ENCODE measurements at places on chromosomes 1 and 21.

- DNase-seq = no peak
Measured at GRCh38 chr1:26996665-26997064, 3.2 kb downstream of the TRNP1 start.

DNA sequence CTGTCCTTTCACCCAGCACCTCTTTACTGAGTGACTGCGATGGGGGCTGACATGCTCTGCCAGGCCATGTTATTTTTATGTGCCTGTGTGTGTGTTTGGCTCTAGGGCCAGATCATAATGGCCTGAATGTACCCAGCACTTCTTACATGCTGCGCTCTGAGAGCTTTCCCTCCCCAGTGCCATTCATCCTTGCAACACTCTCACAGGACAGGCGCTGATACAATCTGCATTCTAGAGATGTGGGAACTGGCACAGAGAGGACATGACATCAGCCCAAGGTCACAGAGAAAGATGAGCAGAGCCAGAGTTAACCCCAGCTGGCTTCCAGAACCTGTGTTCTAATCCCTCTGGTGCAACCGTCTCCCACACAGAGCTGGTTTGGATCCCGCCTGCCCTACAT, 54.5 kb downstream of the ARHGEF10L start:
- DNase-seq = no peak

GRCh38 chr1:24351247-24351646, 32.1 kb downstream of the GRHL3 start:
- no peak for DNase-seq

- no peak for DNase-seq
Measured at GRCh38 chr1:241275226-241275625, 81.8 kb downstream of the RGS7 start.

- DNase-seq = no peak
Measured at GRCh38 chr21:33380483-33380998, 22.7 kb upstream of the IFNGR2 start.

DNA sequence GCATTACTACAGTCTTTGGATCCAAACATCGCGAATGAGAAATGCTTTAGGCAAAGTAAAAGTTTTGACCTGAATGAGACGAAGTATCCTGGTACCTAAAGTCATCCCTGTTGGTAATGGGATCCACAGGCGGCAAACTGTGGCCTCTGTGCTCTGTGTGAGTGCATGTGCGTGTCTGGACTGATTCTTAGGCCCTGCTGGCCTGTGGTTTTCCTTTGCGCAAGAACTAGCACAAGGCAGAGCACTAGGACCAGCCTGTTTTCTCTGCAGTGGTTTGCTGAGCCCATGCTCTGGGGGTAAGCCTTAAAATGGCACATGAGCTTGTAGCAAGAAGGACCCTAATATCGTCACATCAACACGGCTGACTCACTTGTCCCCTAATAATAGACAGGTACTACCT, 251.2 kb downstream of the DSCAM start:
- no peak for DNase-seq

DNA sequence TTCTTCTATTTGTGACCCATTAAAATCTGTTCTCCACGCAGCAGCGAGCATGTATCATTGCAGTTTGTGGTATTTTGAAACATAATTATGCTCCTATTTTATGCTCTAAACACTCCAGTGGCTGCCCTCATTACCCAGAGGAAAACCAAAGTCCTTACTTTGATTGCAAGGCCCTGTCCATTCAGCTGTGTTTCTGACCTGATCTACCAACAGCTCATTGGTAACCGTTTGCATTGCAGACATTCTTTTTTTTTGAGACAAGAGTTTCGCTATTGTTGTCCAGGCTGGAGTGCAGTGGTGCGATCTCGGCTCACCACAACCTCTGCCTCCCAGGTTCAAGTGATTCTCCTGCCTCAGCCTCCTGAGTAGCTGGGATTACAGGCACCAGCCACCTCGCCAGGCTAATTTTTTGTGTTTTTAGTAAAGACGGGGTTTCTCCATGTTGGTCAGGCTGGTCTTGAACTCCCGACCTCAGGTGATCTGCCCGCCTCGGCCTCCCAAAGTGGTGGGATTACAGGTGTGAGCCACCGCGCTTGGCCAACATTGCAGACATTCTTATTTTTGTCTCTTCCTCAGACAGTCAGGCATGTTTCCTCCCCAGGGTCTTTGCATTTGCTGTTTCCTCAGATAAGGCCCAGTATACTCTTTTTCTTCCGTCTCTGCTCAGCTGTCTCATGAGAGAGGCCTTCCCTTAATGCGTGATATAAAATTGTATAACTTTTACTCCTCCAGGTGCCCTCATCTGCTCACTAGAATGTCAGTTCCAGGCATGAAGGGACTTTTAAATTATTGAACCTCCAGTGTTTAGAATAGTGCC, 32.5 kb downstream of the THRAP3 start:
- no peak for DNase-seq

DNA sequence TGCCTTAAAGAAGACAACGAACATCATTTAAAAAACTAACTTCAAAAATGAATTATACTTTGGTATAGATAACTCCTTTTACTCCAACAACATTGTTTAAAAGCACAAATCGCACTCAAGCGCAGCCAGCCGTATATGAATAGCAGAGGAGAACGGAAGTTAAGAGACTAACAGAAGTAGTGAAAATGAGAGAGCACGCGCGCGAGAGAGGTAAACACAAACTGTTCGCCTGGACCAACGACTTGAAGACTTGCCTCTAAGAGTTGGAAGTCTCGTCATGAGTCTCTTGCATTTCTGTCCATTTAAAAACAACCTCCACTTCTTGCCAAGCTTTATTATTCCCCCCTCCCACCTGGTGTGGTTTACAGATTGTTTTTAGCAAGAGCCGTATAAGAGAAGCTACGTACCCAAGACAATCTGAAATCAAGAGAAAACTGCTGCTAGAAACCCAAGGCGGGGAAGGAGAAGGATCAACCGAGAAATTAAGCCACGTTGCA, 479 bp downstream of the SELENOF start:
- DNase-seq = no peak

- no peak for DNase-seq
Measured at GRCh38 chr1:90201467-90202358, 206.8 kb downstream of the ZNF326 start.

DNA sequence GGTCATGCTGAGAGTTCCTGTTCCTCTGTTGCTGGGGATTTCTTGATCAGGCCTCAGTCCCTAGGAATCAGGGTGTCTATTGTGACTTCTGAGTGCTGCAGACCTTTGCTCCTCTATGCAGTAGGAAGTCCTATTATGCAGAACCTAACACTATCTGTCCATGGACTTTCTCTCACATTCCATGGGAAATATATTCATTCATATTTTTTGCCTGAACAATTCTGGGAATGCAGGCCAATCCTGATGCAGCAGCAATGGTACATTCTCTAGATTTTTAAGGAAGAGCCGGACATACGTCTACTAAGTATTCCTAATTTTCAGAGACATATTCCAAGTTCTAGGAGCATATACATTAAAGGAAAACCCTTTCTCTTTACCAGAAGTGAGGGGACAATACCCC, 61.1 kb upstream of the C1orf87 start:
- DNase-seq = no peak

- DNase-seq = no peak
Measured at GRCh38 chr1:75310067-75310466, 175.9 kb downstream of the LHX8 start.

DNA sequence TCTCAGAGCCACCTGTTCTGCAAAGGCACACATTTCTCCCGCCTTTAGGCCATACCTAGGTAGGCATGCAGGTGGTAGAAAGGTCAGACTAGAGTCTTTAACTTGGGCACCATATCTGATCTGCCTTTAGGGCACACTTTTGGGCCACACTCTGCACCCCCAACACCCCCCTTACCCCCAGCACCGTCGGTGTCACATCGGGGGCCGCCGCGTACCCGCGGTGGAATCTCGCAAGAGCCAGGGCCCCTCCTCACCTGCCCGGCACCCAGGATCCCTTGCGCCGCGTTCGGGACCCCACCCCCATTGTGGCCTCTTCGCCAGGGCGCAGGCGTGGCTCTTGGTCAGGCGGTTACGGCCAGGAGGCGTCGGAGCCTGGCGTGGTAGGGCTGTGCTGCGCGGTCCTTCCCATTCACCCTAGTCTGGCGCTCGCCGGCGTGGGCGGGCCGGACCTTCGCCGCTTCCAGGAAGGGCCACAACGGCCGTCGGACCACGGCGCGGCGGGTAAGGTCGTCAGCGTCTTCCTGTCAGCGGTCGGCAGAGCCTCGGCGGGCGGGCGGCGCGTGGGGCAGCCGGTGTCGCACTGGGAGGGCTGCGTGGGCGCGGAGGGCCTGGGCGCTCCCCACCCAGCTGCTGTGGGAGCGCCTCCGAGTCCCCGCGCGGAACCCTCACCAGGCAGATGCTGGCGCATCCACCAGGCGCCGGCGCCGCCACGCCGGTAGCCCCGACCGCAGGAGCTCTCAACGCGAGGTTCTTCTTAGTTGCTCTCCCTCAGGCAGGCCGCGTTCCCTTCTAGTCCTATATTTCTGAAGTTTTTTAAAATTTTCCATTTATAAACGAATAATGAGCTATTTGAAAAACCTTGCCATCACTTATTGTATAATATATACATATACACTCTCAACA, at the start of gene DNAH14:
TSS of gene DNAH14 (plus strand) at position 341 of the 903 bp plus-strand sequence. CDS start 23,028 bp downstream, outside the sequence.
- DNase-seq = peak; percentile 81

GRCh38 chr1:40399984-40400704, 26.6 kb downstream of the SMAP2 start:
- no peak for DNase-seq

DNA sequence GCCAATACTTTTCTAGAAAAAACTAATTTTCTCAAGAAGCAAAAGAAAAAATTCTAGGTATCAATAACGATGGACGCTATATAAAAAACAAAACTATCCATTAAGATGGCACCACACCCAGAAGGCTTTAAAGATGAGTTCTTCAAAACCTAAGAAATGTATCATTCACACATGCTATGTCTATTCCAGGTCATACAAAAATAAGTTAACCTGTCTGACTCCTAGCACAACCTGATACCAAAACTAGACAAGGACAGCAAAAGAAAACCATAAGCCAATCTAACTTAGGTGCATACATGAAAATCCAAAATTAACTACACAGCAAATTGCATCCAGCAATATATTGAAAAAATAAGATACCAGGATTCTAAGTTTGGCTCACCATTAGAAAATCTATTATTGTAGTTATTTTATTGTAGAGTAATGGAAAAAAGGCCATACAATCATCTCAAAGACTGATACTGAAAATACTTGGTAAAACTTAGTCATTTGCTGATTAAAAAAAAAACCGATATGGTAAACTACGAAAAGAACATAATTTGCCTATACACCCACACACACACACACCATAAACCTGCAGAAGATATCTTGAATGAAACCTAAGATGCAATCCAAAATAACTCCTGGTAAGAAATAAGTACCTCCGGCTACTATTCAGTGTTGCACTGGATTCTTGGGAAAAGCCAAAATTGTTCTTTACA, 55.0 kb downstream of the TRAF5 start:
- DNase-seq = no peak

DNA sequence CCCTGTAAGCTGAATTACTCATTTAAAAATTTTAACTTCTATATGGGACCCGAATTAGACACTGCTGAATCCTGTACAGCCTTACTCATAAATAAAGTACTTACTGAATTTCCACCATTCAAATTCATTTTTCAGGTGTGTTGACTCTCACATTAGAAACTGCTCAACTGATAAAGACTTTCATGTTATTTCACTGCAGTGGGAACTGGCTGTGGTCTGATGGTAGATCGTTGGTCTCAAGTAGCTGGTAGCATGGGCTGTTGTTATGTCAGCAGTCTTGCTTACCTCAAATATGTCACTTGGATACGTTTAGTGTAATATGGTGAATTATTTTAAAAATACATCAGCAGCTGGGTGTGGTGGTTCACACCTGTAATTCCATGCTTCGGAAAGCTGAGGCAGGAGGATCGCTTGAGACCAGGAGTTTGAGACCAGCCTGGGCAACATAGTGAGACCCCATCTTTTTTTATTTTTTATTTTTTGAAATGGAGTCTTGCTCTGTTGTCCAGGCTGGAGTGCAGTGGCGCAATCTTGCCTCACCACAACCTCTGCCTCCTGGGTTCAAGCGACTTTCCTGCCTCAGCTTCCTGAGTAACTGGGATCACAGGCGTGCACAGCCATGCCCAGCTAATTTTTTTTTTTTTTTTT, 10.4 kb downstream of the DEGS1 start:
- no peak for DNase-seq

DNA sequence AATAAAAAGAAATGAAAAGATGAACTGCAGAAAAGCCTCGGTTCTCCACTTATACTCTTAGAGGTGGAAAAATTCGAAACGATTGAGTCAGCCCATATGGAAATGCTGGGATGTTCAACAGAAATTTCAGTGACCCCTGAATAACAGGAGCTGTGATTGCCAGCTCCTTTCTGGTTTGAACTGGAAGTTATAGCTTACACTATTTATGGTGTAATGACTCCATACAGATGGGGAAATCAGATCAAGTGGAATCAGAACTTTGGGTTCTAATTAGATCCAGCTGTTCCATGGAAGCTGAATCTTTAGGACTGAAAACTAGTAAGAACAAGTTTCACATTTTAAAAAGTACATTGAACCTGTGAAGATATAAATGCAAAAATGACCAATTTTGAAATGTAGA, 569.3 kb upstream of the ZRANB2 start:
- no peak for DNase-seq

- no peak for DNase-seq
Measured at GRCh38 chr21:36428761-36429432, 43.7 kb downstream of the CHAF1B start.

DNA sequence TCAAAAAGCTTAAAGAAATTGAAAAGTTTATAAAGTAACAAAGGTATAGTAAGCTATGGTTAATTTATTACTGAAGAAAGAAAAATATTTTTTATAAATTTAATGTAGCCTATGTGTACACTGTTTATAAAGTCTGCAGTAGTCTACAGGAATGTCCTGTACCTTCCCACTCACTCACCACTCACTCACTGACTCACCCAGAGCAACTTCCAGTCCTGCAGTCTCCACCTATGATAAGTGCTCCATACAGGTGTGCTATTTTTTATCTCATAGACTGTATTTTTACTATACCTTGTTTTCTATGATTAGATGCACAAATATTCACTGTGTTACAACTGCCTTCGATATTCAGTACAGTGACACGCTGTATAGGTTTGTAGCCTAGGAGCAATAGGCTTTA, 106.6 kb downstream of the NR5A2 start:
- DNase-seq = no peak

- no peak for DNase-seq
Measured at GRCh38 chr1:232333419-232333767, 296.5 kb downstream of the SIPA1L2 start.

DNA sequence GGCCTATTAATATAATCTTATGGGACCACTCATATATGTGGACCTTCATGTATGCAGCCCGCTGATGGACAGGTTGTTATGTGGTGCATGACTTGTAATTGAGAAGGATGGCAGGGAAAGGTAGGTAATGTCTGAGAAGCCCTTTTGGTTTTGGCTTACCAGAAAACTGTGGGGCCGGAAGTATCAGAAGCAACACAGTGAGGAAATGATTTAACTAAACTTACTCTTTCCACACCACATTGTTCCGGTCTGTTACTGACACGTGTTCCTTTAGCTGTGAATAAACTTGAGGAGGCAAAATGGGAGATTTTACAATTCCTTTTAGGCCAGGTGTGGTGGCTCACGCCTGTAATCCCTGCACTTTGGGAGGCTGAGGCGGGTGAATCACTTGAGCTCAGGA, 32.4 kb downstream of the KIF1B start:
- no peak for DNase-seq

- DNase-seq = no peak
Measured at GRCh38 chr21:38243732-38244406, 12.9 kb upstream of the KCNJ15 start.

- no peak for DNase-seq
Measured at GRCh38 chr1:111183308-111184069, 17.0 kb downstream of the DENND2D start.

Data from WTC11 (cell line).